ENCODE measurements at places on chromosomes 7 and 10.

DNA sequence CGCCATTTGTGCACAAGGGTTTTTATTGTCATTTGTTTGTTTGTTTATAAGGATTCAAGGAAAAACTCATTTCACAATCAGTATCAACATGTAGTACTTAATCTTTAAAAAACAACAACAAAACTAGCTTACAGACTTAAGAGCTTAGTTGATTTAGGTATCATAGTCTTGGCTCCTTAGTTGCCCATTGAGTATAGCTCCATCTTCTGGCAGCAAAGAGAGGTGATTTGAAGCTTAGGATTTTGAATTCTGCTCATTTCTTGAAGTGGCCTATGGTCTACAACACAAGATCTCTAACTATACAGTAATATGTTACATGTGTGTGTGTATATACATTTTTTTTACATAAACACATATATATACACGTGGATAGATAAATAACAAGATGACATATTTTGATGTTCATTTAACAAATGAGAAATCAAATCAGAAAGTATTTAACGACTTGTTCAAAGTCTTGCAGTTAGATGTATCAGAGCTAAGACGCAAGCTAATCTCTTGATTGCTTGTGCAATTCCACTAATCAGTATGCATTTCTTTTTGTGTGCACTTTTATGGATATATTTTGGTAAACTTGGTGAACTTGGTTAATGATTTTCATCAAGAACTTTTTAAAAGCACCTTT, 307.3 kb downstream of the CAMK1D start:
- peak; percentile 92 for DNase-seq

GRCh38 chr10:72370201-72370722, 15.5 kb upstream of the DNAJB12 start:
- DNase-seq = no peak

GRCh38 chr10:83955406-83955805, 183.9 kb upstream of the GHITM start:
- DNase-seq = no peak

DNA sequence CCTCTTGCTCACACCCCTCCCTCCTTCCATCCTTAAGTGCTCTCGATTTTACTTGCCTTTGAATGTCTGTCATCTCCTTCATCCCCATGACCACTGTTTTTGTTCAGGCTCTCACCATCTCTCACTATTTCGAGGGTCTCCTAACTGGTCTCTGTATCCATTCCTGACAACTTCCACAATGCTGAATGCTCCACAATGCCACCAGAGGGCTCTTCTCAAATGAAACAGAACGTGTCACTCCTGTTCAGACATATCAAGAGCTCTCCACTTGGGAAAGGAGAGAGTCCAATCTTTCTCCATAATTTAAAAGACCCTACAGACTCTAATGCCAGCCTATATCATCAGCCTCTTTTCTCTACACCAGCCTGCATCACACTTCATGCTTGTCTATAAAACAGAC, 9.0 kb upstream of the SLC13A1 start:
- peak; percentile 32 for DNase-seq

GRCh38 chr7:32047075-32047474, 23.1 kb downstream of the PDE1C start:
- DNase-seq = no peak

- no peak for DNase-seq
Observed at GRCh38 chr7:144787127-144787526, 48.7 kb downstream of the TPK1 start.

GRCh38 chr10:68997211-68997610, 8.6 kb downstream of the KIFBP start:
- no peak for DNase-seq

DNA sequence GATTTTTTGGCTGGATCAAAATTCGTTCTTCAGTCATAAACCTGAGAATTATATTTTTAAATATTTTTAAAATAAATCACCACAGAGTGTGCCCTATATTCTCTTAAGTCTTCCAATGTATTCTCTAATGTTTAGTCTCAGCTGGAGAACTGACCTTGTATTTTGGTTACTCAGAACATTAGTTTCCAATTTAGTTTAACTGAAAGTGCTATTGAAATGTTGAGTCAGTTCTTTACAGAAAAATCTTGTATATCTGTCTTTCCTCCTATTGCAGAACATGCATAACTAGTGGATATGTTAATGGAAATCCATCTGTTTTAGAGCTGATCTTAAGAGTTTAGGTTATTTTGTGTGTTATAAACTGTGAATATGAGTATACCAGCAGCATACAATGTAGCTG, 422.7 kb upstream of the IGFBP3 start:
- no peak for DNase-seq

- no peak for DNase-seq
Observed at GRCh38 chr10:101065481-101066145, 3.8 kb downstream of the KAZALD1 start.

- DNase-seq = no peak
Observed at GRCh38 chr10:28853195-28853594, 175.9 kb downstream of the BAMBI start.

GRCh38 chr10:115103700-115104099, 10.5 kb downstream of the ATRNL1 start:
- no peak for DNase-seq
